Heart right ventricle (tissue), 16 donors: ENCODE measurements at places on chromosomes 11 and 22.

GRCh38 chr22:37985050-37985585, 763 bp upstream of the SOX10 start:
- DNase-seq: no peak

- peak; percentile 26 for DNase-seq
Measured at GRCh38 chr22:44261861-44262595, 50.7 kb downstream of the SHISAL1 start.

DNA sequence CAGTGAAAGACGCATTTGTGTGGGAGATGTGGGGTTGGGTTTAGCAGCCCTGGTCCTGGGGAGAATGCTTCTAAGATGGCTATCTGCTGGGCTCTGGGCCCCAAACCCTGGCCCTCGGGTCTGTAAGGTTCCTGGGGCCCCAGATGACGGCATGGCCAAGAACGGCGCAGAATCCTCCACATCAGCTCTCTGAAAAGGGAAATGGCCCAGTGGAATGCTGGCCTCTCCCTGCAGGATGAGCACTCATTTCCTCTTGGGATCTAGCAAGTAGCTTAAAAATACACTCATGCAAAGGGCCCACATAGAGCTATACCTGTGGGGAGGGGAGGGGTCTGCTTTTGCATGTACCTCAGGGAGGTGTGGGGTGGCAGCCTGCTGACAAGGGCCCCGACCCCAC, 37.5 kb upstream of the LINC01488 start:
- DNase-seq: no peak

DNA sequence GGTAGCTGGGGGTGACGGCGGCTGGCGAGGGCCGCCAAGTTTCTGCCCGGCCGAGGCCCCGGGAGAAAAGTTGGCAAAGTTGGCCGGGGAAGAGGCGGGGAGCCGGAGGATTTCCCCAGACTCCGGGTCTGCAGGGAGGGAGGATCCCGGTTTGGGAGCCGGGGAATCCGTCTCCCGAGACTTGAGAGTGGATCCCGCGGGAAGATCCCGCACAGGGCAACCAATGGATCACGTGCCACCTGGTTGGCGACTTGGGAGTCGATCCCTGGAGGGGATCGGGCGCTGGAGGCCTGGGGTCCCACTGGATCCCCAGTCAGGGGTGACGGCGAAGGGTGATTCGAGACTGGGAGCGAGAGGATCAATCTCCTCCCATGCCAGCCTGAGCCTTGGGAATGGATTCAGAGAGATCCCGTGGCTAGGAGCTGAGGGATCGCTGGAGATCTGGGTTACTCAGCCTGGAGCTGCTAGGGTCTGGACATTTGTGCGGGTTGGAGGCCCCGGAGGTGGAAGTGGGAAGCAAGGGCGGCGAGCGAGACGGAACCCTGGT, 394 bp downstream of the KIAA1671 start:
- peak; percentile 43 for DNase-seq

DNA sequence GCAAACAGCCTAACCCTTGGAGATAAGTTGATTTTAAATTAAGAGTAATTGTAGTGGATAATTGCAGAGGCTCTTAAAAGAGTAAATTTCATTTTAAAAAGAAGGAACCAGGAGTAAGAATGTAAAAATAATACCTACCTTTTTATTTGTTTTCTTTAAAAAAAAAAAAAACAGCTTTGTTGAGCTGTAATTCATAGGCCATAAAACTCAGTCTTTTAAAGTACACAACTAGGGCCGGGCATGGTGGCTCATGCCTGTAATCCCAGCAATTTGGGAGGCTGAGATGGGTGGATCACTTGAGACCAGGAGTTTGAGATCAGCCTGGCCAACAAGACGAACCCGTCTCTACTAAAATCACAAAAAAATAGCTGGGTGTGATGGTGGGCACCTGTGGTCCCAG, 42.4 kb downstream of the MTMR3 start:
- no peak for DNase-seq

DNA sequence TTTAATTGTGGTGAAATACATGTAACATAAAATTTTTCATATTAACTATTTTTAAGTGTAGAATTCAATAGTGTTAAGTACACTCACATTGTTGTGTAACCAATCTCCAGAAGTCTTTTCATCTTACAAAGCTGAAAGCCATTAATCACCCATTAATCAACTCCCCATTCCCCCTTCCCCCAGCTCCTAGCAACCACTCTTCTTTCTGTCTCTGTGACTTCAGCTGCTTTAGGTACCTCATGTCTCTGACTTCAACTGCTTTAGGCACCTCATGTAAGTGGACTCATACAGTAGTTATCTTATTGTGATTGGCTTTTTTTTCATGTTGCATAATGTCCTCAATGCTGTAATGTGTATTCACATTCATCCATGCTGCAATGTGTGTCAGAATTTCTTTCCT, 150.8 kb upstream of the NTM start:
- no peak for DNase-seq
